ENCODE measurements at places on chromosomes 16 and 17.
A peak's percentile ranks its signal among the peaks of the same experiment; 100 is the strongest.

DNA sequence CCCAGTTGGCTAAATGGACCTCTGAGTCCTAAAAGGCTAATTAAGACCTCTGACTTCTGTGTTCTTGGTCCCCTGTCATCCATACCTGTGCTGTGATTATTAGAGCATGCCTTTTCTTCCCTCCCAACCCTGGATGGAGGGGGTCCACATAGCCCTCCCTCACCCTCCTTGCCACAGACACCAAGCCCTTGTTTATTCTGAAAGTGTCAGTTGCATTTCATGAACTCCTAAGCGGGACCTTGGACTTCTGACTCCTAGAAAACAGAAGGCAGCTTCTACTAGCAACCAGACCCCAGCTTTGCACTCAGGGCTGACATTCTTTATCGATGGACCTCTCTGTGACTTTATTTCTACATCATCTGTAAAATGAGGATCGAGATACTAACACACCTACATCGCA lies 33.4 kb upstream of the GOSR2 start:
- no peak for DNase-seq

GRCh38 chr17:74868251-74868907 lies 4.4 kb downstream of the FDXR start:
- DNase-seq: no peak

GRCh38 chr16:9824200-9825068 lies 357.8 kb downstream of the GRIN2A start:
- no peak for DNase-seq

DNA sequence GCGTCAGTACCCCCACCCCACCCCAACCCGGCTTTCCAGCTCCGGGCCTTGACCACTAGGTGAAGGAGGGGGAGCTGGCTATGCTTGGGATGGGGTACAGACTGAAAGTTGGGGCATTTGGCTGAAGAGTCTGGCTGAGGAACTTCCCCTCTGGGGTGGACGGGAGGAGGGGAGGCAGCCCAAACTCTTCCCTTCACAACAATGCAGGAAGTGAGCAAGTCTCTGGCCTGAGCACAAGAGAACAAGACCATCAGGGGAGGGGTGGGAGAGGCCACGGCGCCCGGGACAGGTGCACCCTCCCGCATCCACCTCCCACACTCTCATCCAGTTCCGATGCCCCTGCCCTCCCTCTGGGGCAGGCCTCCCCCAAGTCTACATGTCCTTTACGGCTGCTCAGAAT lies 5.6 kb downstream of the USH1G start:
- DNase-seq: no peak

- DNase-seq: peak; percentile 65
Measured at GRCh38 chr17:38701504-38702165, 3.4 kb upstream of the MLLT6 start.

DNA sequence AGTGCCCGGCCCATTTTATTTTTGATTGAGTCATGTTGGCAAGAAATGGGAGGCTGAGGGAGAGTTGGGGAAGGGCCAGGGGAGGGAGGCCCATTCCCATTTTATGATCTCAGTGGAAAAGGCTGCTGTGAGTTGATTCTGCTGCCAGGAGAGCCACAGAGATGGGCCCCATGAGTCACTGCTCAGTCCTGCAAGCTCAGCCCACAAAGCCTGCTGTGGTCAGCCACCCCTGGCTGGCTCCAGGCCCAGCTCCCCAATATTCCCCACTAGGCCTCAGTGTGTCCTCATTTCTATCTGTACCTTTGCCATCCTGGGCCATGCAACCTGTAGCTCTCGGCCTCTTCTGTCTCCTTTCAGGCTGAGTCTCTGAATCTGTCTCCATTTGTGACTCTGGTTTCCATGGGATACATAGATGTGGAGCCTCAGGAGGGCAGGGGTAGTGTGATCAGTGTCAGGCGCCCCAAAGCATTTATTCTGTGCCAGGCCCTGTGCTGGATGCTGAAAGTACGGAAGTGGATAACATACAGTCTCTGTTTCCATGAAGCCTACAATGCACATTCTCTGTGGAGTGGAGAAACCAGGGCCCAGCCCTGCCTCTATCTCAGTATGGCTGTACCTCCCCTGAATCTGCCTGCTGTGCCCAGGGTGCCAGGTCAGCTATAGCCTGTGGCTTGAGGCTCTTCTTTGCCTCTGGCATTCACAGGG lies 1.9 kb upstream of the PLEKHG4 start:
- DNase-seq: no peak

DNA sequence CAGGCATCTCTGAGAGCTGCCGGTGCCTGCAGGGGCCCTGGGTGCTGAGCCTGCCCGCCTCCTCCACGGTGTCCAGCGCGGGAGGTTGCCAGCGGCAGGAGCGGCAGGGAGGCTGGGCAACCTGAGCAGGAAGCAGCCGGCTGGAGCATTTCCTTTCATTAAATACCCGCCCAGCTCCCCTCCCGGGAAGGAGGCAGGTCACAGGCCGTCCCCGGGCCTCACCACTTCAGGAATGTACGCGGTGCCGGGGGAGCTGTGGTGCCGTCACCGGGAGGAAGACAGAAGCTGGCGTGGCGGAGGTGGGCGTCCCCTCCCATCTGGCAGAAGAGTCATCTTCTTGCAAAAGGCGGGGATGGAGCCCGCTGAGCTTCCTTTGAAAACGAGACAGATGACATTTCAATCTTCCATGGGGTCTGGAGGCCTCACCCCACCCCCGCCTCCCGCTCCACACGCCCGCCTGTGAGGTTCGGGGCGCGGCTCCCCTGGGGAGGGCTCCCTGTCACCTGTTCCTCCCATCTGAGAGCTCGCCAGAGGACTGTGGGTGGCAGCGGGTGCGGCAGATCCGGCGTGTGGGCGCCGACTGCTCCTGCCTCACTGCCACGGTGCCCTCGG lies 16.0 kb downstream of the SOX8 start:
- DNase-seq: peak; percentile 27

Measured in stimulated activated CD4-positive, alpha-beta T cell treated with anti-CD3 and anti-CD28 coated beads, Interleukin-1b, Interleukin-23, amount 100 ng/mL, for 1 hour (primary cell).